ENCODE measurements at places on chromosomes 1 and 21.

GRCh38 chr1:87129038-87129437 is 199.6 kb upstream of the LMO4 start:
- DNase-seq: no peak

DNA sequence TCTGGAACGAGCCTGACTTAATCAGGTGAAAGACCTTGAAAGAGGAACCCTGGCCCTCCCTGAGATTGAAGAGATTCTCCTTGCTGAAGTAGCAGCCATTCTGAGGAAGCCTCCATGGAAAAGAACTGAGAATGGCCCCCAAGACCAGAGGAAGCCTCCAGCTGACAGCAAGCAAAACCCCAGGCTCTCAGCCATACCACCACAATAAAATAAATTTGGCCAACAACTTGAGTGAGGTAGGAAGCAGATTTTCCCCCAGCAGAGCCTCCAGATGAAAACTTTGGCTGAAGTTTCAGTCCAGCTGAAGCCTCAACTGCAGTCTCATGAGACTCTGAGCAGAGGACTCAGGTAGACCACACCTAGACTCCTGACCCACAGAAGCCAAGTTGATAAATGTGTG is 34.0 kb upstream of the SLAMF9 start:
- DNase-seq: no peak

DNA sequence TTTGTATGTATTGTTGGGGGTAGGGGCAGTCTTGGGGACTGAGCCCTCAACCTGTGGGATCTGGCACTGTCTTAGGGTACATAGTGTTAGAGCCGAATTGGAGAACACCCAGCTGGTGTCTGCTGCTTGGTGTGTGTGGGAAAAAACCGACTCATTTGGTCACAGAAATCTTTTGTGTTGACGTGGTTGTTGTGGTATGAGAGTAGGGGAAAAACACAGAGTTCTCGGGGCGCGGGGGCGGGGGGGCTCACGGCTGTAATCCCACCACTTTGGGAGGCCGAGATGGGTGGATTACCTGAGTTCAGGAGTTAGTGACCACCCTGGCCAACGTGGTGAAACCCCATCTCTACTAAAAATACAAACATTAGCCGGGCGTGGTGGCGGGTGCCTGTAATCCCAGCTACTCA is 15.3 kb upstream of the SRSF10 start:
- DNase-seq: no peak

DNA sequence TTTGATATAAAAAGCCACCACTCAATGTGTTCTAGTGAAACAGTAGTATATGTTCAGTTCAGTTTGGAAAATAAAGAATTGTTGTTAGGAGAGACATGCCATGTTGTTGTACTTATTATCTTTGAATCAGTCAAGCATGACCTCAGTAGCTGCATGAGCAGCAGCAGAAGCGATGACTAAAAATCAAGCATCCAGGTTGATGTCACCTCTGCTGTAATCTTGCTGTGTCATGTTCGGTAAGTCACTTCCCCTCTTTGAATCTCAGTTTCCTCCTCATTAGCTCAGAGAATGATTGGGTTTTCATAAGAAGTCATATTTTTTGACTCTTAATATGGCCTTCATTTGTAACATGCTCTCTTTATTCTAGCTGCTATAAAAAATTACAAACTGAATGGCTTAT is 428.4 kb upstream of the B3GALT2 start:
- no peak for DNase-seq

GRCh38 chr1:170010443-170010842 is 64.1 kb downstream of the KIFAP3 start:
- DNase-seq: no peak

- DNase-seq: no peak
These were observed 8.6 kb upstream of the TCEA3 start for GRCh38 chr1:23433122-23433521.

- DNase-seq: no peak
These were observed 153.4 kb upstream of the IRF2BP2 start for GRCh38 chr1:234763367-234763766.

DNA sequence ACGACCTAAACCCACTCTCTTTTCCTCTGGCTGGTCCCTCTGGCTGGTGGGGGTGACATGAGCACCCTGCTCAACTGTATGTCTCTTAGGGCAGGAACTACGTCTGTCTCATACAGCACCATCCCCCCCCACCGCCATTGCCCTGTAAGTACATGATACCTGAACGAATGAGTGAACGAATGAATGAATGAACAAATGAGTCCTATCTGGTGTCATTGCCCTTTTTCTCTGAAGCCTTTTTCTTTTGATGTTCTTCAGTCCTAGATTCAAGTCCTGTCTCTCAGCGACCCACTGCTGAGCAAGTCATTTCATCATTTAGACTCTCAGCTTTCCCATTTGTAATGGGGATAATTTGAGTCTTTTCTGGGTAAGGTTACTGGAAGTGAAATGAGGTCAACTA is 10.8 kb downstream of the MATN1 start:
- DNase-seq: no peak

Data from lung (tissue), 17 donors.